Stimulated activated CD4-positive, alpha-beta T cell treated with anti-CD3 and anti-CD28 coated beads, Interleukin-1b, Interleukin-23, amount 100 ng/mL, for 48 hours (primary cell): ENCODE measurements at places on chromosomes 13 and 19.
A peak's percentile ranks its signal among the peaks of the same experiment; 100 is the strongest.

GRCh38 chr13:99103536-99103935 is 97.1 kb upstream of the UBAC2 start:
- DNase-seq = no peak

GRCh38 chr19:418761-419671 is 10.1 kb upstream of the C2CD4C start:
- no peak for DNase-seq

GRCh38 chr19:45001087-45001739 is at the start of gene RELB:
Gene RELB, plus strand, starts transcription at chr19:45001464. Its CDS starts 116 bp downstream, at chr19:45001580.
- peak; percentile 95 for DNase-seq

DNA sequence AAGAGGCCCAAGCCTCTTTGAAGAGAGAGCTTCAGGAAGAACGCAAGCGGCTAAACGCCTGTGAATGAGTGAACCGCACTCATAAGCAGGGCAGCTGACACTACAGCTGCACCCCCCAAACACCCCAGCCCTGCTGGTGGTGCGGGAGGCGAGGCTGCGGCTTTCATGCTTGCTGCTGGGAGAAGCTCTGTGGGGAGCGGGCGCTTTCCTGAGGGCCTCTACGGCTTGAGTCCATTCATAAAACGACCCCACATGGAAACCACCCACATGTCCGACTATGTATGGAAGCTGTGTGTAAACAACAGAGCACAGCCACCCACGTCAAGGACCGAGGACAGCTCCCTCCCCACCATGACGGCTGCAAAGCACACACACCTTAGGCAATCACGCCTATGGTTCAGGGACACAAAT is 5.5 kb downstream of the AP3D1 start:
- no peak for DNase-seq

DNA sequence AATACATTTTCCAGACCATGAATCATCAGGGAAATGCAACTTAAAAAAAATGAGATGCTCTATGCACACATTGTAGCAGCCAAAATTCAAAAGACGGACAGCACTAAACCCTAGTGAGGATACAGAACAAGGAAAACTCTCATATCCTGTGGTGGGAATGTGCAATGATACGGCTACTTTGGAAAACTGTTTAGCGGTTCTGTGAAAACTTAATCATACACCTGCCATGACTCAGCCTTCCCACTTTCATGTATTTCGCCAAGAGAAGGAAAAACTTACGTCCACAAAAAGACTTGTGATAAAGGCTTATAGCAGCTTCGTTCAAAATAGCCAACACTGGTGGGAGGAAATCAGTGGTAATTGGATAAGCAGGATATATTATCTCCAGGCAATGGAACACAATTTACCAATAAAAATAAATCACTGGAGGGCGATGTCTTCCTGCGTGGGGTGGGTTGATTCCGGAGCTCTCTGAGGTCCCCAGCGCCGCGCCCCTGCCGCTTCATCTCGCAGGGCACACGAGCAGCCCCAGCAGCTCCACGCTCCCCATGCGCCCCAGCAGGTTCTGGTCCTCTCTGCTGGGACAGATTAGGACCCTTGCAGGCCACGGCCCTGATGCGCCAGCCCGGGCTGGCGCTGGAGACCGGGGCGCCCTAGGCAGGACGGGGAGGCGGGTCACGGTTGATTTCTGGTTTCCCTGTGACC is 97.2 kb upstream of the ARHGEF7 start:
- DNase-seq = no peak

DNA sequence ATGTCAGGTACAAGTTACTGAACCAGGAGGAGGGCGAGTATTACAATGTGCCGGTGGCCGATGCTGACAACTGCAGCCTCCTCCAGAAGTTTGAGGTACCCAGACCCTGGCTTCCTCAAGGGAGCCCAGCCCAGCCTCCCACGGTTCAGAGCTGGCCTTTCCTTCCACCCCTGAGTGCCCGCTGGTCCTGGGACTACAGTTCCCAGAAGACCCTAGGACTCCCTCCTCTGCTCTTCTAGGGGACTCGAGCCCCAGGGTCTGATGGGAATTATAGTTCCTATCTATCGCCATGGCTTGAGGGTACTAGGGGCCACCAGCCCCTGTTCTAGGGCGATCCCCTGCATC is 11.0 kb downstream of the PRKCG start:
- no peak for DNase-seq

GRCh38 chr19:5536337-5536894 is 31.3 kb downstream of the TINCR start:
- DNase-seq = no peak

DNA sequence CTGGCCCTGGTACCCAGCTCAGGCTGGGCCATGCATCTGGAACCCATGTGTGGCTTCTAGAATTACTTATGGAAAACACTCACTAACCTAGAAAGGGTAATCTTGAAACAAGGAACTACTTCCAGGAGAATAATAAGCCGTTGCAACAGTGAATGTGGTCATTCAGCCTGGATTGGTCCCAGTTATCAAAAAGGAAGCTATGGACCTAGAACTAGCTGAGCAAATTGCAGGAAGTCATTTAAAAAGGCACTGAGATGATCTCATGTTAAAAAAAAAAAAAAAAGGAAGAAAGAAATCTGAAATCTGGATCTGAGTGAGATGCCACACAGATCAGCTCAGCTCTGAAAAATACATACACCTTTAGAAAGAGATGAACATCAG is 59.6 kb downstream of the DCT start:
- no peak for DNase-seq

DNA sequence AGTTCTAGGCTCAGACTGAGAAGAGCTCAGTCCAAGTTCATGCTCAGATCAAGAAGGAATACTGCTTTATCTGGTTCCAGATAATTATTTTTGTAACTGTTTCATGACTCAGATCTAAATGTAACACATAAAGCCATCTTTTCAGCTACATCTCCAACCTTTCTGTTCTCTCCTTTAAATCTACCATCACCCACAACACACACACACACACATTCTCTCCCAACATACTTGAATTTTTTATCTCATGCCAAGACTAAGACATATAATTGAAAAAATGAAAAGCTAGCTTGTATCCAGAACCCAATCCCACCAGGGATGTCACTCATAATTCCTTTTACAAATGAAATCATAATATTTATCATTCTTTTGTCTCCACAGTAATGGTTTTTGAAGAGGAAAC is 7.6 kb downstream of the KATNAL1 start:
- no peak for DNase-seq

DNA sequence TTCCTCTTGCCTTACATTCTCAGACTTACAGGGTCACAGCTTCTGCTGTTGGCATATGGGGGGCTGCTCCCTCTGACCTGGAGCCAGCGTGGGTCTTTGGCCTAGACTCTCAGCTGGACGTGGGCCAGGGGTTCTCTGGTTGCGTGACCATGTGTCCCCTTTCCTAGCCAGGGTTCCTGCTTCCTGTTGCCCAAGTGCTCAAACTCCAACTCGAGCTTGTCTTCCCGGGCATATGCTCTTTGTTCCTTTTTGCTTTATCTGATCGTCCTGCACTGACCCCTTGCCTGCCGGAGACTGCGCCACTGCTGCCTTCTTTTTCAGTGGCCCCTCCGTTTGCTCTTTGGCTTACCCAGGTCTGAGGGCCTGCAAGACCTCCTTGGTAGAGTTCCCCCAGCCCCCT is 25.3 kb upstream of the GPR183 start:
- DNase-seq = no peak

DNA sequence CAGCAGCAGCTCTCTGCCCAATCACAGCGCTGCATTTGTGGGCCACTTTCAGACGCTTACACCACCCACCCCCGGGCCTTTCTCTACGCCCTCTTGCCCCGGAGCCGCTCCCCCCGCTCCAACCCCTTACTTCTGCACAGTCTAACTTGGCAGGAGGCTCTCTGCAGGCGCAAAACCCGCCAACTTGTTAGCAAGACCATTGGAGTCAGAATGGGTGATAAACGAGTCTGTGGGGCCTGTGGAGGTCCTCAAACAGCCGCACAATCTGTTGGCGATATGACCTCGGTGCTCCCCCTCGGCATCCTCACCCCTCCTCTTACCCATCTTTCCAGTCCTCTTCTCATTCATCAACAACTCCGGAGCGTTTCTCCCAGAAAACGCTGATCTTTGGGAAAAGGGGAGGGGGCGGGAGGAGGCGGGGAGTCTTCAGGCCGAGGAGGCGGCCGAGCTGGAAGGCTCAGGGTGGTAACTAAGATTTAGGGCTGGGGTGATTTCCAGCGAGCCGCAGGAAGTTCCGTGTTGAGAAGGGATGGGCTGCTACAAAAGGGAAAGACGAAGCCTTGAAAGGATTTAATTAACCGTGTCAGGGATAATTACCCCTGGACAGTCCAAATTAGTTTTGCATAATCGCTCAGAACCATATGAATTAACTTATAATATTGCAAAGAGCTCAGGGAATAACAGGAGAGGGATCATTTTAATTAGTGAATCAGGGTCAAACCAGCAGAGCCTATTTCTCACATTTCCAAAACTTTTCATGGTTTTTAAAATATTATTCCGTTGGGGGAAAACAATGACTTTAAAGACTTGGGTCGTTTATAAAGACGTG is 4.1 kb downstream of the SOX21 start:
- no peak for DNase-seq
